Activated naive CD8-positive, alpha-beta T cell treated with anti-CD3 and anti-CD28 coated beads, Interleukin-2, amount 50 U/mL, for 24 hours (primary cell): ENCODE measurements at places on chromosomes 6 and 20.

- no peak for DNase-seq
These were observed 12.9 kb downstream of the FAM50B start for GRCh38 chr6:3862038-3862437.

GRCh38 chr6:11522812-11523605, 14.5 kb upstream of the TMEM170B start:
- no peak for DNase-seq

- DNase-seq = no peak
These were observed 32.9 kb upstream of the EEF1E1 start for GRCh38 chr6:8135276-8135675.

DNA sequence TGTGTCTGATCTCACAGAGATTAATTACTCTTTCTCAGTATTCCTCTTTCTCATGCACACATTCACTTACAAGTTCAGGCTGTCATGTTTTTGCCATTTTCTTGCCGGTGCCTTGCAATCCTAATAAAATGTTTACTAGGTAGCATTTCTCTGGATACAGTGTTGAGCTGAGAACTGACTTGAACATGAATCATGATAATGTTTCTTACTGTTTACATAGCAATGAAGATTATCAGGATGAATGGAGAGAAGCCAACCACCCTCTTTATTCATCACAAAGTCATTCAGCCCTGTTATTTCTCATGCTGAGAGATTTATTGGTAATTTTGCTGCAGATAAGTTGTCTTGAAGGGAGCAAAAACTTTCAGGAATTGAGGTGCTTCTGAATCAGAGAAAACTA, 185.5 kb upstream of the ECI2 start:
- DNase-seq = no peak

DNA sequence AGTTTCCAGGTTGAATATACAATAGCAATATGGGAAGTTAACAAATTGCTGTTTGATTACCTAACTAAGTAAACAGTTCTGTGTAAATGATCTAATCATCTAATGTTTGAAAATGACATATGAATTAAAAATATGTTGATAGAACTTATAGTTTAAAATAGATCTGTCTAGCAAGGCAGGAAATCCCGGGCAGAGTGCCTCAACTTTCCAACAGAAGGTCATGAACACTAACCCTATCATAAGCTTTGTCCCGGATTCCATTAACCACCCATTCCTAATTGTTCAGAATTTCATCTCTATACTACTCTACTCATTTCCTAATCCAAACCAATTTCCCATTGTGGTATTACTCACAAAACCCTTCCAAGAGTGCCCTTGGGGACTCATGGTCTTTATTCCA, 10.2 kb downstream of the TAAR1 start:
- no peak for DNase-seq

DNA sequence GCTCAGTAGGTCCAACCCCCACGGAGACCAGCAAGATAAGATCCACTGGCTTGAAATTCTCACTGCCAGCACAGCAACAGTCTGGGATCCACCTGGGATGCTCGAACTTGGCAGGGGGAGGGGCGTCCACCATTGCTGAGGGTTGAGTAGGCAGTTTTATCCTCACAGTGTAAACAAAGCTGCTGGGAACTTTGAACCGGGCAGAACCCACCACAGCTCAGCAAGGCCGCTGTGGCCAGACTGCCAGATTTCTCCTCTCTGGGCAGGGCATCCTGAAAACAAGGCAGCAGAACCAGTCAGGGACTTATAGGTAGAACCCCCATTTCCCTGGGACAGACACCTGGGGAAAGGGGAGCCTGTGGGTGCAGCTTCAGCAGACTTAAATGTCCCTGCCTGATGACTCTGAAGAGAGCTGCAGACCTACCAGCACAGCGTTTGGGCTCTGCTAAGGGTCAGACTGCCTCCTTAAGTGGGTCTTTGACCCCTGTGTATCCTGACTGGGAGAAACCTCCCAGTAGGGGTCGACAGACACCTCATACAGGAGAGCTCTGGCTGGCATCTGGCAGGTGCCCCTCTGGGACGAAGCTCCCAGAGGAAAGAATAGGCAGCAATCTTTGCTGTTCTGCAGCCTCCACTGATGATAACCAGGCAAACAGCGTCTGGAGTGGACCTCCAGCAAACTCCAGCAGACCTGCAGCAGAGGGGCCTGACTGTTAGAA, 782.4 kb upstream of the EYS start:
- no peak for DNase-seq

DNA sequence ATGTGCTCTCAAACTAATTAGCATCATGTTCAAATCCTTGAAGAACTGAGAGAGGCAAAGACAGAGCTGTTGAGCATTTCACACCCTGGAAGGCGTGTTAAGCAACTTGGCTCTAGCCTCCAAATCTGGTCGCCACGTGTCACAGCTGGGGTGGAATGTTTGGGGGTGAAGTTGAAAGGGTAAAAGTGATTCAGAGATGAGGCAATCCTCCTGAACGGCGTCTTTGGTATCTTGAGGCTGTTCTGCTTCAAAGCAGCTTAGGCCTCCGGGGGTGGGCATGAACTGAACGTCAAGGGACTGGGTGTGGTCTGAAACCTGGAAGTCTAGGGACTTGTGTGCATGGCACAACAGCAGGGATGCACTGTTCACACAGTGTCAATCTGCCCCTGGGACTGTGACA, 62.3 kb downstream of the TRAM2 start:
- DNase-seq = peak; percentile 16
